ENCODE measurements at places on chromosomes 2 and 18.

- DNase-seq: peak; percentile 29
Measured at GRCh38 chr2:113136828-113137775, 9.7 kb downstream of the IL1RN start.

GRCh38 chr2:120346026-120346666 lies at the start of gene INHBB:
INHBB (plus strand) TSS chr2:120346136; CDS start chr2:120346189, 53 bp downstream.
- no peak for DNase-seq

DNA sequence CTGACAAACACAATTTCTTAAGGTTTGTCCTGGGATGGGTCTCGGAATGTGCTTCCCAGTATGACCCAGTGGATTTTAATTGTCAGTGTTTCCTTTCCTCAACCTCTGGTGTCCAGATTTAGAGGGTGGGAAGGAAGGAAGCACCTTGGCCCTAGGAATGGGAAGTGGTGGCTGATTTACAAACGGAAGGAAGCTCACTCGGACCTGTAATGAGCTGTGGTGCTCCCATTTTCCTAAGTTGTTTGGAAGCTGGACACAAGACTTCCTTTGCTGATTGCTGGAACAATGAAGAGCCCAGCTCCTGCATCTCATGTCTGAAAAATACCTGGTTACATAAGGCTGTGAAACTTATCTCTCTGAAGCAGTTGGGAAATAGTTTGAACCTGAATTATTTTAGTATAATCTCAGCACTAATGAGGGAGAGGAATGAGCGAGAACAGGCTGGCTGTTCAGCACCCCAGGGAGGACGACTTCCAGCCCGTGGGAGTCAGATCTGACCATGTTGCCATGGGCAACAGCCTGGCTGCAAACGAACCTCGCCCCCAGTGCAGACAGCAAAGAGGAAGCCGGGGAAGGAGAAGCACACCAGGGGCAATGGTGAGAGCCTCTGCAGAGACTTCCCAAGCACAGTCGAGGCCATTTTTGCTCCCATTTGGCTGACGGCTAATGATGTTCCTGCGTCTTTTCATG lies 74.4 kb upstream of the ASB18 start:
- no peak for DNase-seq

DNA sequence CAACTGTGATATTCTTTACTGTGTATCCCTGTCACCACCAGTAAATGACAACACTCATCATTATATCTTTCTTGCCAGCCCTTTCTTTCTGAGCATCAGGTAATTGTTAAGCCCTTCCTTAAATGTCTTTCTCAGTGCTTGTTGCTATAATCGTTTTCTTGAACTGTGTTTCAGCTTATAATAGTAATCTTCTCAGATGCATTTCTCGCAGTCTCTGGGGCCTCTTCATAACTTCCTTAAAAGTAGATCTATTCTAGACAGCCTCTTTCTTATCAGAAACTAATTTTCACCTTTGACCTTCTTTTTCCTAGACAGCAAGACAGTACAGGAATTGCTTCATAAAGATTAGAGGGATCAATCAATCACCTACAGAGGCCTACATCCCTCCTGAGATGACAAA lies 648.1 kb downstream of the CPS1 start:
- DNase-seq: no peak

- DNase-seq: no peak
Measured at GRCh38 chr2:157324331-157324843, 1.2 kb downstream of the ERMN start.

DNA sequence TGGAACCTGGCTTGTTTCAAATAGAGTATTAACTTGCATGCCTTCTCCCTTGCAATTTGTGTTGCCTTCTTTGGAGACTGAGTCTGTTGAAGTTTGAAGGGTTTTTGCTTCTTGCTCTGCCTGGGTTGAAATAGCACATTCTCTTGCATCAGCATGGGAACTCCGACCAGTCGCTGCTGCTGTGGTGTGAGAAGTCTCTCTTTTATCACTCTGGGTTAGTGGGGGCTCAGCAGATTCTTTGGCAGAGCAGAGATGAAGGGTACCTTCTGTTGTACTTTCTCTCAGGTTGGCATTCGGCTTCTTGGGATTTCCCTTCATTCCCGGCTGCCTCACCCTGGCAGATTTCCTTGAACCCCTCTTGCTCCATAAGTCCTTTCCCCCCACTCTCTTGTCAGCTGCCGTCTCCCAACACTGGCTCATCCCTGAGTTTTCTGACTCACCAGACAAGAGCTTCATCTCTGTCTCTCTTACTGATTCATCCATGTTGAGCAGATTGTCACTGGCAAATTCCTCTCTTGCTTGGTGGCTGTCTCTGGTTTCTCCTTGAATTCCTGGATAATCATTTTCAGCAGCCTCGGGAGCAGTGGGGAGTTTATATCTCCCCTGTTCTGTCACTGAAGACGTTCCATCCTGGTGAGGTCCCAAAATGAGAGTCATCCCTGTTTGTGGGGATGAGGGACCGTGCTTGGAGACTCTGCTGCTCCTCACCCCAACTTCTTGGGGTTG lies 49.9 kb downstream of the ALPK2 start:
- no peak for DNase-seq

Data from H54 (cell line).